EL (cell line): ENCODE measurements at places on chromosomes 7 and 10.
A peak's percentile ranks its signal among the peaks of the same experiment; 100 is the strongest.

DNA sequence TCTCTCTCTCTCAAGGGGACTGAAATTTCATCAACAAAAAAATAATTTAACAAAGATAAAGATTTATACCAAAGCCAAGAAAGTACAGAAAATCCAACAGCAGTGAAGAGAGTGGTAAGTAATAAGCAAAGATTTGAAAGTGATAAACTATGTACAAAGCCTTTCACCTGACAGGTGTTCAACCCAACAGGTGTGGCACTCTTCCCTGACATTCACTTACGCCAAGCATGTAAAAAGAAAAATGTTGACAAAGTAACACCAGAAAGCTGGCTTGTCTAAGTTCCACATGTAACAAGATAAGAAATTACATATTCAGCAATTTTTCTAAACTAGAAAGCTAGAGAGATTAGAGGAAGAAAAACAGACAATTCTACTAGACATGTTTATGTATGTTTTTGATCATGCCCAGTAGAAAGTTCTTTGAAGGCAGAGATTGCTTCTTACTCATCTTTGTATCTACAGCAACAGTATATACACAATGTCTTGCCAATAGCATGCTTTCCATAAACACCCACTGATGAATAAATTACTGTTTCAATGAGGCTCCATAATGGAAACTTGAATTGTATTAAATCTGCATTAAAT, 468.5 kb downstream of the PARD3 start:
- DNase-seq = no peak

DNA sequence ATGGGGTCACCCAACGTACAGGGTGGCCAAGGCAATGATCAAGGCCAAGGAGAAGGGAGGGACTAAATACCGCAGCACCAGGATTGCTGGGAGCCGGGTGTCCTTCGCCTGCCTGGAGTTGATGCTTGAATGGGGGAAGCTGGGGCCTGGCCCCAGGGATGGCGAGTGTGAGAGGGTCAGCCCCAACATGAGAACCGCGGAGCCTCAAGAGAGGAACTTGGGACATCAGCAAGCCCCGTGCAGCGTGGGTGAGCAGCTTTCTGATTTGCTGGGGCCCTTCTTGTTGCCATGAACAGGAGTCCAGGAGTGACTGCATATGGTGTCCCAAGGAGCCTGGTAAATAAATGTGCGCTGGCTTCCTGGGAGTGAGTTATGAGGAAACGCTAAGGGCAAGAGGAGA, 72.8 kb upstream of the PITRM1 start:
- no peak for DNase-seq

DNA sequence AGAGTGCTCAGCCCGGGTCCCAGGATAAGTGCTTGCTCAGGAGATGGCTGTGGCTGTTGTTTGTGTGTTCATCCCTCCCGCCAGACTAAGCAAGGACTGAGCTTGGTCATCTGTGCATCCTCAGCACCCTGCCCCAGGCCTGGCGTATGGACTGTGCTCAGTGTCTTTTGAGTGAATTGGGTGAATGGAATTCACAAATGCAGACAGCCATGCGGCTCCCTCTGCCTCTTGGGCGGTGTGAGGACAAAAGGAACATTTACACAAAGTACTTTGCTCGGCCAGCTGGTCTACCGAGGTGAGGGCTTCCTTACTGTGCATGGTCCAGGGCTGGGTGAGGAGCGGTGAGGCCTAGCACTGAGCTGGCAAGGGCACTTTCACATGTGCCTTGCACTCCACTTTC, 120.2 kb downstream of the CDH23 start:
- DNase-seq = no peak

- no peak for DNase-seq
Measured at GRCh38 chr10:105041956-105042355, 400.9 kb downstream of the SORCS3 start.

DNA sequence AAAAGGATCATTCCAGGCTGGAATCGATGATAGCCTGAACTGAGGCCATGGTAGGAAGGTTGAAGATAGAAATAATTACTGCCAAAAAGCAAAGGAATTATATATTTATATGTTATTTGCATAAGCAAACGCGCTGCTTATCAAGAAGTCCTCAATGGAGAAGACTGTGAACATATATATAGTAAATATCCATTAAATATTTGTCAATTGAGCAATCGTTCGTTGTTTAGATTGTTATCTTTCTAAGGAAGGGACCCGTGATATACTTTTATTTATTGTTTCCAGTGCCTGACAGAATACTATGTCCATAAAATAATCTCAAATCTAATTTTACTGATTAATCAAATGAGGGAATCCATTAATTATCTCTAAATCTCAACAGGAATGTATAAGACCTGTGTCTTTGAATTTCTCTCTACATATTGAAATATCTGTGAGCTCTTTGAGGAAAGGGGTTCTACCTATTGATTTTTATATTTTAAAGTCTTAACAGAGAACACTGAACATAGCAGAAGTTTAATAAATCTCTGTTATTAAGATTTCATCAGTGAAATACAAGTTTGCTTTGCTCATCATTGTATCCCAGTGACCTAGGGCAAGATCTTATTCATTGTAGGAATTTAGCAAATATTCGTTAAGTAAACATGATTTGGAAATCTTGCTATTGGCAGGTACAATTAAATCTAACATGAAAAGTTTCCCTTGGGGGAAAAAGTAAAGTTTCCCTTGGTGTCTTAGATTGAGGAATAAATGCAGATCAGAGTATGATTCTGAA, 12.0 kb upstream of the HERC4 start:
- peak; percentile 54 for DNase-seq

DNA sequence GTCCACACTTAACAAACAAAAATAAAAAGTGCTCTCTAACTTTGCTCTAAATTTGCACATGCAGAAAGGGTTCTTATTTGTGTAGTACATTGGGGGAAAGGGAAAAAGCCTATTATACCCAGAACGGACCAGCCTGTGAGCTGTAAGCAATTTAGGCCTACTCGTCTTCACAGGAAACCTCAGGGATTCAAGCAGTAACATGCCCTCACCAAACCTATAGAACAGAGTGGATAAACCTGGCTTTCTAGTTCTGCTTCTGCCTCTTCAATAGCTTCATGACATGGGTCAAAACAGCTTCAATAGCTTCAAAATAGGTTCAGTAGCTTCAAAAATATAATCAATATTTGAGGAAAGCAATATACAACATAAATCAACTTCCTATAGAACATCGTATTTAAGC, 163.7 kb downstream of the ARL4A start:
- DNase-seq = no peak

DNA sequence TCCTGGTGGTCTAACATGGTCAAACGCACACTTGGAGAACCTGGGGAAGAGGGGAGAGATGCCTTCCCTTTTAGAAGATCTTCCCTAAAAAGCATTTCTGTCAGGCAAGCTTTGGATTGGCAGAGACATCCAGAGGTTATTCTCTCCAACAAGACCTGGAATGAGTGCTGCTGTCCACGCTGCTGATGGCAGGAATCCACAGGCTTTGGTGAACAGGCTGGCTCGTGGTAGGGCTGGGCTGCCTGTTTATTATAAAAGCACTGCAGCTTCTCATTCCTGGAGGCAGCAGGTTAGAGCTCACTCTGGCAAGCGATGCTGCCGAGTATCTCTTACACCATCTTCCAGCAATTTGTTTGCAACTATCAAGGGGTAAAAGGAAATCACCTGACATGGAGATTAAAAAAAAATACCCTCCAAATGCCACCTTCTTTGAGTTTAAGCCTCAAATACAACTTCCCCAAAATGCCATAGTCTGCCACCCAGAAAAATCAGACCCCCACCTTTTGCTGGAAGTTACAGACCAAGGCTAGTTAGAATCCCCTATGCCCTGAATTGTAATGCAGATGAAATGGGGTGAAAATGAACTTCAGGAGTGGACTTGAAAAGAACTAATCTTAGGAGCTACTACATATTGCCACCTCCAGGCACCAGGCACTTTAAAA, 152.1 kb upstream of the KMT2E start:
- DNase-seq = no peak

GRCh38 chr7:133478591-133479135, 225.8 kb downstream of the EXOC4 start:
- no peak for DNase-seq

DNA sequence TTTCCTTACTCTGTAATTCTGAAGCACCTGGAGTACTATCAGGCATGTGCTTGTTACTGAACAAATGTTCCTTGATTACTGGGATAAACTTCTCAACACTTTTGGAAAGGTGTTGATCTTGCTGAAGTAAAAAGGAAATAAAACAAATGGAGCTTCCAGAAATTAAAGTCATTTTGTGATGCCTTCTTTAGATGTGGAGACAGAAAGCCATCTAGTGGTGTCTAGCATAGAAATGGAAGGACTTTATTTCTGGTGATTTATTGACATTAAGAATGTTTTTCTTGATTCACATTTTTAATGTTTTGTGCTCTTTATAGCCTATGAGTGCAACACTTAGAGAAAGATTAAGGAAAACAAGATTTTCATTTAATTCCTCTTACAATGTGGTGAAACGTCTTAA, 1.4 kb downstream of the SFR1 start:
- DNase-seq = no peak

- peak; percentile 17 for DNase-seq
Measured at GRCh38 chr10:96072674-96073073, 29.3 kb downstream of the CCNJ start.

GRCh38 chr7:14900051-14900450, 2.5 kb downstream of the DGKB start:
- peak; percentile 15 for DNase-seq

DNA sequence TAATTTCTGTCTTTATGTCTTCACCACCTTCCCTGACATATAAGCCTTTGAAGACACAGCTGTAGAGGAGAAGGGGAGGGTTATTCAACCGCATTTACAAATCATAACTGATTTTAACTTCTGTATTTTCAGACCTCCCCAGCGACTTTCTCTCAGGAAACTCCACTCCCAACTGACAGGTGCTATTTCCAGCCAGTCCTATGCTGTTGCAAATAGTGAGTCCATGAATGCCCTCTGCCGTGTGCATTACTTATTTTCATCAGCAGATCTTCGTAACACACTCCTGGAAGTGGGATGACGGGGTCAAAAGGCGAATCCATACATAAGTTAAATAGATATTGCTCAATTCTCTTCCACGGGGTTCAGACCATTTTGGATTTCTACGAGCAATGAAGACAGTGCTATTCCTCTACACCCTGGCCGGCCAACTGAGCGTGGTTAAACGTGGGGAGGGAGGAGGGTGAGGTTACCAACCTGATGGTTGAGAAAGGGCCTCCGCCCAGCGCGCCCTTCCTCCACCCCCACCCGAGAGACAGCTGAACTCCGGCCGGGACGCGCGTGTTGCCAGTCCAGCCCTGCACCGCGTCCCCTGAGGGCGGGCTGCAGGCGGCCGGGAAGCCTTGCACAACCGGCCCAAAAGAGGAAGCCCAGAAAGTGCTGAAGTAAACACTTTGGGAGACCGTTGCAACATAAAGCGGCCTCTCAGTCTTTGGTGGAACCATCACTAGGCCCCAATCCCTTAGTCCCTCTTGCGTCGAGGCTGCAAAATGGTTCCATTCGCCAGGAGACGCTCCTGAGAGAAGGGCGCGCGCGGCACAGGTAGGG, at the start of gene APBB1IP:
Gene APBB1IP (plus strand): TSS at position 705 of the 825 bp plus-strand sequence. CDS start 53,986 bp downstream, outside the sequence.
- peak; percentile 82 for DNase-seq

DNA sequence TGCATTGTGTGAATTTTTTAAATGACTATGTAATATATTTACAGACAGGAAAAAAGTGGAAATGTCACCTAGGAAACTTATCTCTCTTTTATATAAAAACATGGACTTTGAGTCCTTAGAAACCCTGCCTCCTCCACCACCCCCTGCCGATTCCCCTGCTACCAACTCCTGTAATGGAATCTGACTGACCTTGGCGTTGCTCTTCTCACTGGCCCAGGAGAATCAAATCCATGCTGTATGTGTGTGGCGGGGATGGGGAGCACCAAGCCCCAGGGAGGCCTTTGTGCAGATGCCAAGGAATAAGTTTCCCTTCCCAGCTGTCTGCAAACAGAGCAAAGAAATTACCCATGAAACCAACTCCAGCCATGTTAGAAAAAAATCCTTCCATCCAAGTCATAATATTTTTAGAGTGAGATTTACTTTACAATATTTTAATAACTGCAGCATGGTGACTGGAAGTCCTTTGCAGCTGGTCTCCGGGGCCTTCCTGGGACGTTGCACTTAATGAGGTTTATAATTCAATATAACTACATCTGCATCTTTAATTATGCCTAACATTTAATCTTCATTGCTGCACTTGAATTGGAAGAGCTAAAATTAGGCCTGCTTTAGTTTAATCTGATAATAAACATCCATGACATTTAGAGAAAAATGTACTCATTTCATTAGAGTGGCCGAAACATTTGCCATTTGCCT, 111.4 kb upstream of the CACUL1 start:
- DNase-seq = no peak

- no peak for DNase-seq
Measured at GRCh38 chr7:3780525-3780924, 479.5 kb downstream of the SDK1 start.

- no peak for DNase-seq
Measured at GRCh38 chr7:149084407-149084806, 6.1 kb downstream of the ZNF786 start.

DNA sequence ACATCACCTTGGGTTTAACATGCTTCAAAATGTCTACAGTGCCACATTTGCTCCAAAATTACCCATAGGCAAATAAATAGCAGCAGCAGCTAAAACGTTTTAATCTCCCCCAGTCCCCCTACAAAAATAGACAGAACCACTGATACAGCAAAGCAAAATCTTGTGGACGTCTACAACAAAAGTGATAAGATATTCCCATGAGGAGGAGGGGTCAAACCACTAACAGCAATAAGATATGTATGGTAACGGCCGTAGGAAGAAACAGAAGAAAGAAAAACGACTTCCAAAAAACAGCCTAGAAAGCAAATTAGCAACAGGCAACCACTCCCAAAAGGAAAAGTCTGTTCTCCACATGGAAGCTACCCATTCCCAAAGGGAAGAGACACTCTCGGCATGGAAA, 34.5 kb upstream of the ST8SIA6 start:
- DNase-seq = no peak

GRCh38 chr10:83921984-83922860, 217.1 kb upstream of the GHITM start:
- no peak for DNase-seq

GRCh38 chr10:131242007-131242406, 69.5 kb downstream of the TCERG1L start:
- no peak for DNase-seq

DNA sequence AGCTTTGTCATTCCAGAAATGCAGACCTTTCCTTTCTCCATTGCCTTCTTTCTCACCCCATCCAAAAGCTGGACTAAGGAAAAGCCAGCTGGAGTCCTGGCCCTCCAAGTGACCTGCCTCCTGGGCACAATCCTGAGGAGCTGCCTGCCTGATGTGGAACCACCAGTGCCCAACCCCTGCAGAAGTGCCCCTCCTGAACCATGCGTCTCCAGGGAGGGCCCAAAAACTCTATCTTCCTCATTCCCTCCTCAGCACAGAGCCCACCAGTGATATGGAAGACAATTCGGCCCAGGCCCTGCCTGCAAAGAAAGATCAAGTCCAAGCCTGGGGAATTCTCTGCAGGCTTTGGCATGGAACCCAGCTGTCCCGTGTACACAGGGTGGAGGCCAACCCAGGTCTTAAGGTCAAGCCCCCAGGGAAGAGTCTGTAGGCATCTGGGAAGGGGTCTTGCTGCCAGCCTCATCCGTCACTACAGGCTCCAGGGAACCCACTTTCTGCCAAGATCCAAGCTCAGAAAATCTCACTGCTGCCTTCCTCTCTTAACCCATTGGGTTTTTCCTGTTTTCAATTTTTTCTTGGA, 3.5 kb upstream of the GRID1 start:
- DNase-seq = no peak
